ENCODE measurements at places on chromosomes 7 and 10. TPM values are rescaled to one million over a fixed set of nuclear protein-coding genes. Genes with fewer than 3 reads are reported as not detected.

Gene SORCS3
- total RNA-seq: 0.17 TPM

Gene MYH16
- total RNA-seq: 0.32 TPM

GRCh38 chr7:134671609-134672008, 25.0 kb downstream of the BPGM start:
- no peak for DNase-seq

GRCh38 chr7:1761774-1762173, 91.7 kb downstream of the ELFN1 start:
- no peak for DNase-seq

DNA sequence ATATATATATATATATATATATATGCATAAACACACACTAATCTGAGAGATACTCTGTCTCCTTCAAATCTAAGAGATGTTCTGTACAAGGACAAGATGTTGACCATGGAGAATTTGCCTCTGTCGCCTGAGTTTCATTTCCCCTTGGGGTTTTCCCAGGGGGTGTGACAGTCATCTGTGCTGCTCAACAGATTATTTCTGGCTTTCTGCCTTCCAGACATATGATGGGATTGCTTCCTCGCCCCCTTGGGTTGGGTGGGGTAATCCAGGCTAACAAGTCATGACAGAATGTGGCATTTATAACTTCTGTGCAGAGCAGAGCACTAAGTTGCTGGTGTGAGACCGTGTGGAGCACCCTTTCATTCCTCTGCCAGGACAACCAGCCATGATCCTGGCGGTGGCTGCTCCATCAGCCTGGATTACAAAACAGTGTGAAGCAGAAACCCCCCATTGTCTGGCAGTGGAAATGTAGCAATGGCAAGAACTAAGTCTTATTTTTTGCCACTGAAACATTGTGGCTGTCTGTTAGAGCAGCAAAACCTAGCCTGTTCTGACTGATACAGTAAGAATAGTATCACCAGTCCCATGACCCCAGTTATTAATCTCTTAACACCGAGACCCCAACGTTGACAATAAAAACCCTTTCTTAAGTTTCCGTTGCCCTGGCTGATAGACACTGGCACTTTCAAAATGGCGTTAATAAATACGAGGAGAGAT, 13.7 kb upstream of the USP6NL start:
- DNase-seq: no peak

DNA sequence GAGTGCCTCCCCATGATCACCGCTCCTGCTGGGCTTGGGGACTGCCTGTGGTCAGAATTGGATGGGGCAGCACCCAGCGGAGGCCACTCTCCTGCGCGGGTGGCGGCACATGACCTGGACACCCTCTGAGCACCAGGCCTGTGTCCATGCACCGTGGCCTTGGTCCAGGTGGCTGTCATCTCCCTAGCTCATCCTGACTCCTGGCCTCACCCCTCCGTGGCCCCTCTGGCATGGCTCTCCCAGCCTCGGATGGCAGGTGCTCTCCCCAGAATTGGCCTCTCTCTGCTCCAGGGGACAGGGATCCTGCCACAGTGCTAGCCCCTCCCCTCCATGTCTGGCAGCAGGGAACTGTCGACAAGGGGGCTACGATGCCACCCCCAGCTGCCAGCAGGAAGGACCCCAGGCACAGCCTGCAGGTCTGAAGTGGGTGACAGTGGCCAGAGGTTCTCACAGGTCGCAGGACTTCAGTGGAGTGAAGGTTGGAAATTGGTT, 37.2 kb upstream of the BTBD16 start:
- no peak for DNase-seq

Gene TMEM270
- not detected for total RNA-seq

DNA sequence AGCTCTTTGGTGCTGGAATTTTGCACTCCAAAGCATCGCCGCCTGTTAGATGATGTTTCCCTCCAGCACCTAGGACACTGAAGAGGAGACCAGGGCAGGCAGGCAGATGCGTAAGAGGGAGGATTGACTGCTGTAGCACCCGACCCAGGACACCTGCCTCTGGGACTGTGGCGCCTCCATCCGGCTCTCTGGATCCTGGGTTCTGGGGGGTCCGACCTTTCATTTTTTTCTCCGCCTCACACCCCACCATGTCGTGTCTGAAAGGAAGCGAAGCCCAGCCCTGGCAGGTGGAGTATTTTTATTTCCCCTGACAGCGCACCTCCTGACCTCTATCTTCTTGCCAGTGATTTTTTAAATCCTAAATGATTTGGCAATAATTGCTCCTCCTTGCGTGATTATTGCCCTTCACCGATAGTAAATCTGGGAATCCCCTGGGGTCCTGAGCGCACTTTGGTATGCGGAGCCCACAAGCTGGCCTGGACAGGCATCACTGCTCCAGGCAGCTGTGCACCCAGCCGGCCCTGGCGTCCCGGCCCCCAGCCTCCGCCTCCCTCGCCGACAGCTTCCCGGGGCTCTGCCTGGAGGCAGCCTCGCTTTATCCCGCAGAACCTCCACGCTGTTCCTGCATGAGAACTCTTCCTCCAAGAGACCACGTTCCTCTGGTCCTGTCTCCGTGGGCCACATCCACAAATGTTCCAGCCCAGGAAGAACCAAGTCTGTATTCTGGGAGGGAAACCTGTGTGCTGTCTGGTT, 48.4 kb downstream of the LHPP start:
- DNase-seq: no peak
